PC-9 (cell line): ENCODE measurements at places on chromosomes 13 and 19. TPM values are rescaled to one million over a fixed set of nuclear protein-coding genes. Genes with fewer than 3 reads are reported as not detected.

Gene ODAD3
- 0.15 and 0.39 TPM in 2 replicates for total RNA-seq

GRCh38 chr13:52701728-52702465 is 37.7 kb downstream of the CNMD start:
- DNase-seq = no peak
- no peaks in the 10 kb centered on the region for H3K27me3 ChIP-seq
- H3K27ac ChIP-seq = no peak overlapping the region
- H3K4me3 ChIP-seq = no peak overlapping the region
- no peaks in the 10 kb centered on the region for H3K36me3 ChIP-seq

Gene ADGRL1
- 28.5 and 31.5 TPM in 2 replicates for total RNA-seq

DNA sequence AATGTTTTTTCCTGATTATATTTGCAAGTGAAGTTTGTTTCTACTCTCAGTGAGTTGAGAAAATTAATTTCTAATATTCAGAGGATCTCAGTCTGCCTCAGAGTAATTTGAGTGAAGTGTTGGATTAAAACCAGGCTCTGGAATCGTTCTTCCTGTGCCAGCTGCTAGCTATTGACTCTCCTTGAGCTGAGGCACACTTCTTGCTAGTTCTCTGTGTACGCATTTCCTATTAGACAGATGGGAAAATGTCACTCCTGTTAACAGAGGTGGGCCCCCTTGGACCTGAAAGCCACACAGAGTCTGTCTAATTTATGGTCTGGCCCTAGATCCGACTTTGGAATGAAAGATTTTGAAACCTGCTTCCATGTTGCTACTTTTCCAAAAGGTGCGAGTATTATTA is 107.6 kb upstream of the RNF113B start:
- no peaks in the 10 kb centered on the region for H3K27me3 ChIP-seq
- H3K36me3 ChIP-seq = no peaks in the 10 kb centered on the region
- H3K27ac ChIP-seq = no peak overlapping the region
- no peaks in the 10 kb centered on the region for H3K4me1 ChIP-seq

DNA sequence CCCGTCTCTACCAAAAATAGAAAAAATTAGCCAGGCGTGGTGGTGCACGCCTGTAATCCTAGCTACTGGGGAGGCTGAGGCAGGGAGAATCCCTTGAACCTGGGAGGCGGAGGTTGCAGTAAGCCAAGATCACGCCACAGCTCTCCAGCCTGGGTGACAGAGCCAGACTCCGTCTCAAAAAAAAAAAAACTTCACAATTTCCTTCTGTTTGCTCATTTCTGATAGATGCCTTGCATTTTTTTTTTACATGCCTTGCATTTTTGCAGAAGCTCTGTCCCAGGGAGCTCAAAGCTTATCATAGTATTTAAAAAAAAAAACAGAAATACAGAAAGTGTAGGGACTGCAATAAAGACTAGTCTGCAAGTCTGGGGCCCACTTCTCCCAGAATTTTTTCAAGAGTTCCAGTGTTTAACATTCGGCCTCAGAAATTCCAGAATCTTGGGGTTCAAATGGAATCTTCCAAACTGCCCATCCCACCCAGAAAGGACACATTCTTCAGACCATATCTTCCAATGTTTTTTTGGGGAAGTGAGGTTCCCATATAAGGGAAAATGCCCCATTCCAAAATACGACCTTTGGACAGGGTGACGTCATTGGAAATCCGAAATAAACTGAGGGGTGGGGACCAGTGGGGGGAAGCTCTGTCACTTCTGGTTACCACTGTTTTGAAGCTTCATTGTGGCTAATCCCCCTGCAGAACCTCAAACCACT is 17.2 kb upstream of the RAB8A start:
- no peaks in the 10 kb centered on the region for H3K27me3 ChIP-seq
- DNase-seq = no peak
- no peak overlapping the region for H3K4me3 ChIP-seq
- H3K4me1 ChIP-seq = peaks cover 87% of the 10 kb centered on the region
- peaks cover 55% of the 10 kb centered on the region for H3K36me3 ChIP-seq
- H3K27ac ChIP-seq = peak overlapping the region; percentile 80

DNA sequence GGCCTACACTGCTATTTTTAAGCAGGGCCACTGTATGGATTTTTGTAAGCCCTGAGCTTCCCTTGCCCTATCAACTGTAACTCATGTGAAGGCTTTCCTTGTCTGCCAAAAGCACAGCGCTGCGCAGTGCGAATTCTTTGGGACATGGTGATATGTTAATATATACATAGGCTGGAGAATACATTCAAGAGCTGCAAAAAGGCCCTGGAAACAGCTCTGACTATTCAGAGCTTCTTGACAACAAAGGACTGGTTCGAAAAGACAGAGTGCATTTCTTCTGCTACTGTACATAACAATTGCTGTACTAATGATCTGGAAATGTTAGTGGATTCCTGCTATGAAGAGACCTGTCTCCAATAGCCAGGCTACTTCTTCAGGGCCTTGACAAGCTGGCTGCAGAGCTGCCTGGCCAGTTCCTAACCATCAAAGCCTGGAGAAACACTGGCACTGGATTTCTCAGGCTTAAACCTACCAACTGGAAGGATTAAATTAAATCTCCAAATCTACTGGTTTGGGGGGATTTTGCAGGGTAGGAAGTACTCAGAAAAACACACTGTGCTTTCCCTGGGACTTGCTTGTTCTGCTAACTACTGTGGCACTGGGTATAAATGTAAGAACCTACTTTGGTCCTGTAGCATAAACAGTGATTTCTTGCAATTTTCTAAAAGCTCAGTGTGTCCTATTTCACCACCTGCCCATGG is 246.9 kb downstream of the DNAJC15 start:
- no peak for DNase-seq
- H3K4me1 ChIP-seq = peaks cover 36% of the 10 kb centered on the region
- H3K27me3 ChIP-seq = no peaks in the 10 kb centered on the region
- peak overlapping the region; percentile 90 for H3K27ac ChIP-seq
- H3K36me3 ChIP-seq = no peaks in the 10 kb centered on the region
- H3K4me3 ChIP-seq = no peak overlapping the region

Gene VSTM2B
- not detected in 2 replicates for total RNA-seq

GRCh38 chr19:2923510-2923909 is 21.3 kb downstream of the ZNF77 start:
- H3K27ac ChIP-seq = no peak overlapping the region
- no peak overlapping the region for H3K4me3 ChIP-seq
- H3K4me1 ChIP-seq = no peaks in the 10 kb centered on the region
- H3K27me3 ChIP-seq = no peaks in the 10 kb centered on the region
- no peaks in the 10 kb centered on the region for H3K36me3 ChIP-seq

DNA sequence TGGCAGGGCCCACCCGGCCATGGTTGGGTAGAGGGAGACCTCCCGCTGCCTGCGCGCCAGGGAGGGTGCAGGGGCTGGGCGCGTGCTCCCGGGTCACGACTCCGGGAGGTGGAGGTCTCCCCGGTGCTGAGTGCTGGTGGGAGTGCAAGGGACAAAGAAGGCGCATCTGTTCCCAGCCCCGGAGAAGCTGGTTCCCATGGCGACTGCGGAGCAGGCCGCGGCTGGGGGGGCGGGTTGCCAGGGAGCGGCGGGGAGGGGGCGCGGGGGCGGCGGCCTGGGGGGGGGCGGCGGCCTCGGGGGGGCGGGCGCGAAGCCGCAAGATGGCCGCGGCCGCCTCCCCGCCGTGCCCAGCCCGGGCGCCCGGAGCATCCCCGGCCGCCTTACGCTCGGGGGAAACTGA is 1.2 kb downstream of the CBARP start:
- DNase-seq = no peak
- H3K27ac ChIP-seq = no peak overlapping the region
- no peaks in the 10 kb centered on the region for H3K27me3 ChIP-seq
- H3K4me1 ChIP-seq = peaks cover 12% of the 10 kb centered on the region
- H3K36me3 ChIP-seq = no peaks in the 10 kb centered on the region

Gene GRIN2D
- total RNA-seq = 3.2 and 3.8 TPM in 2 replicates

Gene WDR87
- total RNA-seq = not detected in 2 replicates

DNA sequence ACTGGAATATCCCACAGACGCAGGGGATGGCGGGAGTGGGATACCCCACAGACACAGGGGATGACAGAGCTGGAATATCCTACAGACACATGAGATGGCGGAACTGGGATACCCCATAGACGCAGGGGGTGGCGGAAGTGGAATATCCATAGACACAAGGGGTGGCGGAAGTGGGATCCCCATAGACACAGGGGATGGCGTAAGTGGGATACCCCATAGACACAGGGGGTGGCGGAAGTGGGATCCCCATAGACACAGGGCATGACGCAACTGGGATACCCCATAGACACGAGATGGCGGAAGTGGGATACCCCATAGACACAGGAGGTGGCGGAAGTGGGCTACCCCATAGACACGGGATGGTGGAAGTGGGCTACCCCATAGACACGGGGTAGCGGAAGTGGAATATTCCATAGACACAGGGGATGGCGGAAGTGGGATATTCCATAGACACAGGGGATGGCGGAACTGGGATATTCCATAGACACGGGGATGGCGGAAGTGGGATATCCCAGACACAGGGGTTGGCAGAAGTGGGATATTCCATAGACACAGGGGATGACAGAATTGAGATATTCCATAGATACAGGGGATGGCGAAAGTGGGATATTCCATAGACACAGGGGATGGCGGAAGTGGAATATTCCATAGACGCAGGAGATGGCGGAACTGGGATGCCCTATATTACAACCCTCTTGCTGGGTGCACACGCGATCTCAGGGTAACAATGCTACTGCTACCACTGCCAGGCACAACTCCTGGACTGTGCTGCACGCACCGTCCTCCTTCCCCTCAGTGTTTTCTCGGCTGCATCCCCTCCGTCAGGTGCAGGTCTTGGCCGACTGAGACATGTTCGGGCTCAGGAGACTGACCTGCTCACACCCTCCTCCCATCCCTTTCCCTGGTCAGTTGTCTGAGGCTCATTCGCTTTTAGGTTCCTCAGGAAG is 28.1 kb downstream of the ZNF787 start:
- peak overlapping the region; percentile 64 for H3K4me3 ChIP-seq
- H3K27ac ChIP-seq = peak overlapping the region; percentile 100
- H3K4me1 ChIP-seq = peaks cover 39% of the 10 kb centered on the region
- no peaks in the 10 kb centered on the region for H3K27me3 ChIP-seq
- no peak for DNase-seq
- H3K36me3 ChIP-seq = no peaks in the 10 kb centered on the region; the same call in 1 of the 2 replicates

GRCh38 chr19:8224394-8225145 is 15.4 kb downstream of the CERS4 start:
- H3K4me3 ChIP-seq = no peak overlapping the region
- H3K36me3 ChIP-seq = no peaks in the 10 kb centered on the region
- no peaks in the 10 kb centered on the region for H3K27me3 ChIP-seq
- DNase-seq = no peak
- no peak overlapping the region for H3K27ac ChIP-seq
- H3K4me1 ChIP-seq = no peaks in the 10 kb centered on the region

- no peaks in the 10 kb centered on the region for H3K27me3 ChIP-seq
- H3K4me1 ChIP-seq = no peaks in the 10 kb centered on the region
- DNase-seq = no peak
- H3K36me3 ChIP-seq = no peaks in the 10 kb centered on the region
- H3K27ac ChIP-seq = no peak overlapping the region
- H3K4me3 ChIP-seq = no peak overlapping the region
Observed at GRCh38 chr13:34722922-34723321, 219.1 kb upstream of the NBEA start.

DNA sequence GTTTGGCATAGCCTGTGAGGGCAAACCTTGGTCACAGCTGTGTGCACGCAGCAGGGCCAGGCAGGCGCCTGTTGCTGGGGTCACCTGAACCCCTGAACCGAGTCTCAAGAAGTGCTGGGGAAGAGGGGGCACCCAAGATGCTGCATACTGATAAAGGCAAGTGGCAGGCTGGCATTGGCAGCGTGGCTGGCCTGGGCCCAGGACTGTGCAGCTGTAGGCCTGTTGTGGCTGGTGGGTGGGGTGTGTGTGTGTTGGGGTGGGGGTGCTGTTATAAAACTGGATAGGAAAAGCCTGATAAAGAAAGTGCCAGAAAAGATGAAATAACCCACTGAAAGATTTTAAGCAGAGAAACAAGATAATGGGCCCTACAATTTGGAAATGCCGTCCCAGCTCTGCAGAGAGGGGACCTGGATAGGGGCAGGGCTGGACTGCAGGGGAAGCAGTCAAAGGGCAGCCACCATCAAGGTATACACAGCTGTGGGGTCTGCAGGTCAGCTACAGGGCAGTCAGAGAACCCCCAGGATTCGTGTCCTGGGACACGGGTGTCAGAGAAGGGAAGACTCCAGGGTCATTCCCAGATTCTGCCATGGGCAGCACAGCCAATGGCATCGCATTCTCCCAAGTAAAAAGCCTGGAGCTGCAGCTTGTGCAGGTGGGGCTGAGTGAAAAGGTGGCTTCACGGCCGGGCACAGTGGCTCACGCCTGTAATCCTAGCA is 33.2 kb downstream of the CILP2 start:
- H3K4me1 ChIP-seq = peaks cover 10% of the 10 kb centered on the region
- no peak for DNase-seq
- H3K27me3 ChIP-seq = no peaks in the 10 kb centered on the region

DNA sequence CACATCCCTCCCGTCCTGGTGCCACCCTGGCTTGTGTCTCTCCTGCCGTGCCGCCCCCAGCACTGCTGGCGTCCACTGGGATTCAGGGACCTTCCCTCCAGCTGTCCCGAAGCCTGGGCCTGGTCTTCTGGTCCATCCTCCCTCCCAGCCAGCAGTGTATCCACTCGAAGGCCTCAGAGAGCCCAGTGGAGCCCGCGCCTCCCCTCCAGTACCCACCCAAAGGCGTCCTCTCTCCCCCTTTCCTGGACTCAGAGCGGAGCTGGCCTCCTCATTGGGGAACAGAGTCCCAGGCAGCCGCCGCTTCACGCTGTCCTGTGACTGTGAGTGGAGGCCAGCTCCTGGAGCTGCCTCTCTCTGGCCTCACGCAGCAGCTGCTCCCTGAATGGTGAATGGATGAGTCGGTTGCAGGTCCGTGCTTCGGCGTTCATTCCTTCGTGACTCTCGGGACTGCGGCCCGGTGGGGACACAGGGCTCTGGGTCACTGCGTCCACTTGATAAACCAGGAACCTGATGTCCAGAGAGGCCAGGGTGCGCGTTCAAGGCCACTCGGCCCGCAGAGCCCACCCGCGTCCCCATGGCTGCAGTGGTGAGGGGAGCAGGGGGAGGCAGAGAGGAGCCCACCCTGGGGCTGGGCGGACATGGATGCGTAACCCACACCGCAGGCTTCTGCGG is 12.1 kb downstream of the ONECUT3 start:
- no peak overlapping the region for H3K27ac ChIP-seq
- H3K27me3 ChIP-seq = no peaks in the 10 kb centered on the region
- no peaks in the 10 kb centered on the region for H3K36me3 ChIP-seq
- no peaks in the 10 kb centered on the region for H3K4me1 ChIP-seq
- no peak overlapping the region for H3K4me3 ChIP-seq

DNA sequence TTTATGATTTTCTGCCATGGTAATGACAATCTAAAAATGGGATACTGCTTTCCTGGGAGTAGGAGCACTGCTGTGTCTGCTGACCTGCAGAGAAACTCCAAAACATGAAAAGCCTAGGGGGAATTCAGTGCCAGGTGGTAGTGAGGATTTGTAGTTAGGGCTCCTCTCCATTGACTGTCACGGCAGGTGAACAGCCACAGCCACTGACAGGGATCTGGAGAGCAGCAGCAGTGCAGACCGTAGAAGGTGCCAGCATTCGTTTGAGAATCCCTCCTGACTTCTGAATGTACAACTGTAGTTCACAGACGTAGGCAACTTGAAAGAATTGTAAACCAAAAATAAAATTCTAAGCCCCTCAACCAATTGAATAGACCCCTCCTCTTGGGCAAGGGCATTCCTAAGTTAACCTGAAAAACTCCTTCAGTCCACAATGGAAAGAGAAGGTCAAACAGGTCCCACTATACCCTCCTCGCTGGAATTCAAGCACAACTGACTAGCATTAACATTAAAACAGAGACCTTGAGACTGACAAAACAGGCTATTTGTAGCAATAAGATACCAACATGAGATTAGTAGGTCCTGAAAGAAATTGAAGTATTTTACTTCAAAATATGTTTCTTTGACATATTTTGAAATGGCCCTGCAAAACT is 1328.8 kb downstream of the OLFM4 start:
- H3K27ac ChIP-seq = no peak overlapping the region
- no peak for DNase-seq
- no peaks in the 10 kb centered on the region for H3K36me3 ChIP-seq

GRCh38 chr13:98384739-98385138 is 192.2 kb downstream of the STK24 start:
- H3K27ac ChIP-seq = no peak overlapping the region
- no peaks in the 10 kb centered on the region for H3K27me3 ChIP-seq
- no peak overlapping the region for H3K4me3 ChIP-seq
